NCI-H1436 (cell line): ENCODE measurements at places on chromosomes 1 and 21.

- peak; percentile 71 for DNase-seq
These were observed 52.3 kb downstream of the BCAR3 start for GRCh38 chr1:93629101-93630059.

- no peak for DNase-seq
These were observed 13.8 kb upstream of the SLC2A7 start for GRCh38 chr1:9039761-9040658.

DNA sequence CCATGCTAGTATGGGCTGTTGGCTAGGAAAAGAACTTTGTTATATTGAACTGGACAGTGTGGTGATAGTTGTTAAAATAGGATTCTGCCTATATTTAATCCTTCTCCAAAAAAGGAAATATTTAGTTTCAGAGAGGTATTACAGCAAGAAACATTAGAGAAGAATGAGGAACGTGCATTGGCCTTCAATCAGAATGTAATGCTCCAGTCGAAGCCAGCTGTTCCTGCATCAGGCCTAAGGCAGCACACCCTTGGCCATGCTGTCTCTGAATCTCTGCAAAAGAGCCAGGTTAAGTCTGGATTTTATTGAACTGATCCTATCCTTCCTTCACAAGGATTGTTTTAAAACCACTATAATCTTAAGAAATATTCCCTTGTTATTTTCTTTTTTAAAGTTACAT, 35.3 kb upstream of the RALGPS2 start:
- DNase-seq = no peak

GRCh38 chr1:17370618-17371017, 1.4 kb upstream of the PADI6 start:
- no peak for DNase-seq

GRCh38 chr1:162391790-162392563, 10.4 kb downstream of the C1orf226 start:
- peak; percentile 23 for DNase-seq

GRCh38 chr1:41658431-41659158, 174.1 kb upstream of the EDN2 start:
- DNase-seq = no peak

- no peak for DNase-seq
These were observed 103.2 kb upstream of the CAMK1G start for GRCh38 chr1:209480345-209480744.

DNA sequence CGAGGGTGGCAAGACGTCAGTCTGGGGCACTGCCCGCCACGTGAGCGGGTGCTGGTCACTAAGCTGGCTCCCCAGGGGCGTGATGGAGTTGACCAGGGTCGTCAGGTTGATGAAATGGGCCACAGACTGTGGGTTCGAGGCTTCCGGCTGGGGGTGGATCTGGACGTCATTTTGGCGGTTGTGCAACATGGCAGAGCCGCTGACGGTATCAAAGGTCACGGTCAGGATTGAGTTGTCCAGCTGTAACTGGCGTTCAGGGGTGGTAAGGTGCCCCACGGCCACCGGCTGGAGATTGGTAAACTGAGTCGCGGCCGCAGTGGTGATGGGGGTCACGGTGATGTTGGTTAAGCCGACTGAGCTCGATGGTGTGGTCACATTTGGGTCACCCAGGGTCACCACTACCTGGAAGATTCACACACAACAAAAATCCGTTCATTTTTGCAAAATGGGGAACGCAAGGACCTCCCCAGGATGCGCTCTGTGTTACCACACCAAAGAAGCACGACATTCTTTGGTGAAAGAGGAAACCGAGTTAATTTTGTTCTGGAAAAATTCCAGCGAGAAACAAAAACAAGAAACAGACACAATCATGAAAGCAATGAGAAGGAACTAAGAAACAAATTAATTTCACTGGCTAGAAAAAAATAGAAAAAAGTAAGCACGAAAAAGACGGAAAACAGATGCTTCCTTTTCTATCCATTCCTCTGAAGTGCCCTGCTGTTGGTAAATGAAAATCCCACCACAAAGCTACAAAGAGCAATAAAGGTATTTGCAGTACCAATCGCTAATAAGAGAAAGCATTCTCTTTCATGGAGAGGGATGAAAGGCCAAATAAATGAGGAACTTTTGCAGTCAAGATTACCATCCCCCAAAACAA, 34.7 kb upstream of the RIPK4 start:
- DNase-seq = no peak

- peak; percentile 26 for DNase-seq
These were observed 362 bp upstream of the DYNLT4 start for GRCh38 chr1:44807364-44808062.

- DNase-seq = peak; percentile 69
These were observed 468.1 kb downstream of the RPS6KC1 start for GRCh38 chr1:213519098-213519497.

DNA sequence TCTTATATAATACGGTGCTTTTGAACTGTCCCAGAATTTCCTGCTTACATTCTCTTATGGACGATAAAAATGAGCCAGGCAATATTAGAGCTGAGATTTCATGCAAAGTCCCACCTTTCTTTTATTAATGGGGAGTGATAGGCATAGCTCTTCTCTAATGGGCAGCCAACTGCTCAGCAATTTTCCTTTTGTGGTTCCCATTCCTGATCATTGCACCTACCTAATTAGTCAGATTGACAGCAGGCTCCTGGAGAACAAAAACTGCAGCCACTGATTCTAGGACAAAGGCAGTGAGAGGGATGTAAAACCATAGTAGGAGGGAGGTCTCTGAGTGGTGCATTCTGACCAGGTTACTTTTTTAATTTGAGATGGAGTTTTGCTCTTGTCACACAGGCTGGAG, 110.4 kb downstream of the UCK2 start:
- no peak for DNase-seq
